Ecto neural progenitor cell (in vitro differentiated cells): ENCODE measurements at places on chromosomes 1 and 21.

DNA sequence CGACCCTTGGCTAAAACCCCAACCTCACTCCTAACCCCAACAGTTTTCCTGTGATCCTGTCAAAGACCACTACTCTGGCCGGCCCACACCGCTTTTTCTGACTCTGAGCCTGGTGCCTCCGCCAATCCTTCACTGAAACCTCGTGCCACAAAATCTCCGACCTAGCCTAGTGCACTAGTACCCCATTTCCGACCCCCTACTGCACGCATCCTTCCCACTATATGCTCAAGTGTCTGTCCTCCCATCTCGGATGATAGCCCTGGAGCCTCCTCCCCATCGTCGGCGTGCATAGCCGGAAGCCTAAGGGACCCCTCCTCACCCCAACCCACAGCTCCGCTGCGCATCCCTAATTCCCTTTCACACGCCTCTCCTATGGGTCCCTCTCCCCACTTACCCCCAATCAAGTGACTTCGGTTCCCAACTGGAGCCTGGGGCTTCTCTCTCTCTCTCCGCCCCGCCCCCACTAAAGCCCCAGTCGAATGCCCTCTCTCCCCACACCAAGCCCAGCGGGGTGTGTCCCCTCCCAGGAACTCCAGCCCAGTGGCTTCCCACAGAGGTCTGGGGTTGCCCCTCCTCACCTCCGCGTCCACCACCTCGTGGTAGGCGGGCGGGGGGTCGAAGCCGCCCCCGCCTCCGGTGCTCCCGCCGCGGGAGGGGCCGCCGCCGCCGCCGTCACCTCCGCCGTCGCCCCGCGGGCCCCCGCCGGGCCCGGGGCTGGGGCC is 791 bp downstream of the USP24 start:
- DNase-seq: peak; percentile 75

- no peak for DNase-seq
Observed at GRCh38 chr21:18940791-18941190, 537.2 kb upstream of the TMPRSS15 start.

- no peak for DNase-seq
Observed at GRCh38 chr1:63929106-63929478, 155.3 kb downstream of the ROR1 start.

GRCh38 chr1:221437171-221437570 is 304.7 kb downstream of the DUSP10 start:
- no peak for DNase-seq

- no peak for DNase-seq
Observed at GRCh38 chr1:67583462-67583950, 101.5 kb upstream of the GADD45A start.

- DNase-seq: no peak
Observed at GRCh38 chr1:3405974-3406867, 48.2 kb upstream of the ARHGEF16 start.

DNA sequence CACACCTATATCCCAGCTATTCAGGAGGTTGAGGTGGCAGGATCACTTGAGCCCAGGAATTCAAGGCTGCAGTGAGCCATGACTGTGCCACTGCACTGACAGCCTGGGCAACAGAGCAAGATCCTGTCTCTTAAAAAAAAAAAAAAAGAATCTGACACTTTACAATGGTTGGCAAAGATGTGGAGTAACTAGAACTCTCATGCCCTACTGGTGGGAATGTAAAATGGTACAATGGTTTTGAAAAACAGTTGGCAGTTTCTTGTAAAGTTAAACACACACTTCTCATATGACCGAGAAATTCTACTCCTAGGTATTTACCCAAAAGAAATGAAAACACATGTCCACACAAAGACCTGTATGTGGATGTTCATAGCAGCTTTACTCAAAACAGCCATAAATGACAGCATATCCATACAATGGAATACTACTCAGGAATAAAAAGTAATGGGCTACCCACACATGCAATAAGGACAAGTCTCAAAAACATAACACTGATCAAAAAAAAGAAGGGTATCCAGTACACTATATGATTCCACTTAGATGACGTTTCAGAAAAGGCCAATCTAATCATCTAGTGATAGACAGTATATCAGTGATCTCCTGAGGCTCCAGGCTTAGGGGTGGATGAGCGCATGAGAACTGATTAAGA is 58.1 kb downstream of the HLCS start:
- no peak for DNase-seq

DNA sequence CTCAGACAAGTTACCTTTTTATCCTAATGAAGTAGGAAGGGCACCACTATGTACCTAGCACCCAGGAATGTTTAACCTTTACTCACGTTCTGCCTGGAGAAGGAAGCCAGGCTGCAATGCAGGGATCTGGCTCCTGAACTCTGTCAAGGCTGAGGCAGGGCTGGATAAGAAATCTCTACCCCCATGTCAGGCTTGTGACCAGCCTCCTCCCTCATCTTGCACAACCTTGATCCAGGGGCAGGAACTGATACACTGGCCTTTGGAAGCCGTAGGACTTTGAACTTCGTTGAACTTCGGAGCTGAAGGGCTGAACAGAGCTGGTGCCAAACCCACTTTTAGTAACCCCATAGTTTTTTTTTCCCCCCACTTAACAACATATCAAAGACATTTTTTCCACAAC is 8.0 kb upstream of the AKR1A1 start:
- no peak for DNase-seq

GRCh38 chr21:25025596-25025995 is 581.7 kb downstream of the MRPL39 start:
- DNase-seq: no peak

DNA sequence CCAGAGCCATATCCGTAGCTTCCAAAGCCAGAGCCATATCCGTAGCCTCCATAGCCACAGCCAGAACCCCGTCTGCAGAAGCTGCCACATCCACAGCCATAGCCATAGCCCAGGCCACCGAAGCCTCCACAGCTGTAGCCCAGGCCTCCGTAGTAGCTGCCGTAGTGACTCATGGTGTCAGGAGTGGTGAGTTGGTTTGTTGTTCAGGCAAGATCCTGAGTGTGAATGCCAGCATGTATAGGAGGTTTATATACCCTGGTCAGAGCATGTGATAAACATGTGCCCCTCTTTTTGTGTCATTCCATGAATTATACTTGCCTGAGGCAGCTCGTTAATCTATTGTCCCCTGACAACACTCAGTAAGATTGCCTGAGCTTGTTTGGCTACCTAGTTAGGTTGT is at the start of gene KRTAP19-1:
TSS of gene KRTAP19-1 (minus strand) at position 223 of the 400 bp plus-strand sequence. CDS start at position 173, 50 bp downstream.
- DNase-seq: no peak

GRCh38 chr21:44650265-44650972 is 4.0 kb downstream of the KRTAP12-4 start:
- no peak for DNase-seq

- DNase-seq: peak; percentile 46
Observed at GRCh38 chr21:44703731-44704635, 7.0 kb downstream of the KRTAP10-12 start.

GRCh38 chr1:7780976-7781375 is 3.1 kb upstream of the PER3 start:
- DNase-seq: no peak

GRCh38 chr1:77927414-77927813 is 39.0 kb downstream of the NEXN start:
- DNase-seq: no peak

DNA sequence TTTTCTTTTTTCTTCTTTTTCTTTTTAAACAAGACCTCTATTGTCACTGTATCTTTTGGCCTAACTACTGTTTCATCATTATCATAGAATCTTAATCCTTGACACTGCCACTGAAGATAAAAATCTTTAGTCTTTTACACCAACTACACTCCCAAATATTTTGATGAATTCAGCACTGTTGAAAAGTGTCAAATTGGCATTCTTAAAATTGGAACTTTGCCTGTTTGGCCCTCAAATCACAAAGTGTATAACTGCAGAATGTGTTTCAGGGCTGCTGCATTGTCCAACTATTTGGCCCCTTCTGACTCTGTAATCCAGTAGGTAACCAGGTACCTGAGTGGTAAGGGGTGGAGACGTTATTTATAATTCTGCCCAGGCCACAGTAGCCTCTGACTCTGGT is 34.3 kb downstream of the ACTN2 start:
- no peak for DNase-seq

DNA sequence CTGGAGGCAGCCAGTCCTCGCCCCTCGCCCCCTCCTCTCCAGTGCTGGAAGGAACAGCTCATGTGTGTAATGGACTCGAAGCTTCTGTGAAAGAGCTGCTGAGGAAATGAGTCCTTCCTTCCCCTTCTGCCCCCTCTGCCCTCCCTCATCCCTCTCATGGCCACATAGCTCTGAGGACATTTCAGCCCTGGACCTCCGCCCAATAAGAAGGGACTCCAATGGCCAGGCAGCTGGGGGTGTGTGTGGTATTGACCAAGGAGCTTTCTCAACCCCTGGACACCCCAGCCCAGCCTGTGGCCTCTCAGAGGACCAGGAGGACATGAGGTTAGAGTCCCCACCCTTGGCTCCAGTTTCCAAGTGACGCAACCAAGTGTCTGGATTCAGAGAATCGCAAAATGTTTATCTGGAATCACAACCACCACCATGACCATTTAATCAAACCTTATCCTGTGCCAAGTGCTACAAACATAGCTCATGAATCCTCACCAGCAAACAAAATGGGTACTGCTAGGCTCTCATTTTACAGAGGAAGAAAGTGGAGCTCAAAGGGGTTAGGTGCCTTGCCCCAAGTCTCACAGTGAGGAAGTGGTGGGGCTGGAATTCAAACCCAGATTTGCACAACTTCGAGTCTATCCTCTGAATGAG is 47.8 kb upstream of the ECE1 start:
- DNase-seq: no peak

- DNase-seq: no peak
Observed at GRCh38 chr1:45880930-45881329, 77.5 kb downstream of the MAST2 start.

- no peak for DNase-seq
Observed at GRCh38 chr1:115322631-115323030, 15.4 kb downstream of the NGF start.
